Dermis microvascular lymphatic vessel endothelial cell (primary cell): ENCODE measurements at places on chromosomes 2 and 18.

DNA sequence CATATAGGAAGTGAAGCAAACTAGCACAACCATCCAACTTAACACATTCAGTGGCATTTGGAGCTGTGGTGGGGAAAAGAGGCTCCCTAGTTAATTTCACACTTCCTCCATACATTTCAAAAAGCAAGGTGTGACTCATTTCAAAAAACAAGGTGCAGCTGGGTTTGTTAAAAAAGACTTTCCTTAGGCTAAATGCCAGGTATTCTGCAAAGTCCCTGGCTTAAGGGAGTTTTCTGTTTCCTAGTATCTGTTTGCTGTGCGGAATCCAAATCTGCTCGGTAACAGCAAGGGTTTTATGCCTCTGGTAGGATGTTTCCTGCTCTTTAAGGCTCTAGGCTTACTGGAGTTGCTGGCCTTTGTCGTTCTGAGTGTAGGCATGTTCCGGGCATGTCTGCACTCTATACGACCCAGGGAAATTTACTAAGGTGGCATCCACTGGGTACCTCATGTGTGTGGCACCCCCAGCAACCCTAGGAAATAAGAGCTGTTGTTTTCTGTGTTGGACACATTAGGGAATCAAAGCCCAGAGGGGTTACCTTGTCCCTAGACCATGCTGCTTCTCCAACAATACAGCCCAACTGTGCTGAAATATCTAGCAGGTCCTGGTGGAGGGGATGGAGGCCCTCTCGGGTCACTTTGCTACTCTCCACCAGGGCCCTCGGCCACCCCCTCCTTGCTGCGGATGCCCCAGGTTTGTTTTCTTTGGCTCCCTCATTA is 634 bp upstream of the MSGN1 start:
- DNase-seq = peak; percentile 12

GRCh38 chr2:64722291-64723044 is 68.8 kb upstream of the SERTAD2 start:
- DNase-seq = no peak

DNA sequence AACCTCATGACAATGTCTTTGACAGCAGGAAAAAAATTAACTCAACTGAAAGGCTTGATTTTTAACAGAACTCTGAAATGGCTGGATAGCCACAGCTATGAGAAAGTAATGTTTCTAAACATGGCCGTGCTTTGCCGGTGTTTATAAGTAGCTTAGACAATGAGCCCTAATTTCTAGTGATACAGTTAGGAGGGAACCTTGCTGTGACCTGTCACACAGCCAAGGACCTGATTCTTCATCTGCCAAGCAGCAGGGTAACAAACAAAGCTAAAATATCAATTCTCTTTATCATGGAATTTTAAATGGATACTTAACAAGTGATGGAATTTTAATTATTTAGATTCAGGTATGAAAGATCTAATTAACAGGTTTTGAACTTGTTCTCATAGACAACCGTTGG is 24.3 kb upstream of the DYNC2LI1 start:
- DNase-seq = no peak

GRCh38 chr2:234521536-234521935 is 24.7 kb upstream of the ARL4C start:
- DNase-seq = no peak

- DNase-seq = peak; percentile 40
Observed at GRCh38 chr2:164992818-164993217, 37.5 kb upstream of the SLC38A11 start.

GRCh38 chr2:226554701-226555100 is 244.9 kb downstream of the IRS1 start:
- DNase-seq = no peak

- DNase-seq = no peak
Observed at GRCh38 chr2:69625078-69625795, 18.3 kb downstream of the AAK1 start.

- DNase-seq = no peak
Observed at GRCh38 chr2:119422360-119423107, 9.1 kb upstream of the TMEM37 start.

DNA sequence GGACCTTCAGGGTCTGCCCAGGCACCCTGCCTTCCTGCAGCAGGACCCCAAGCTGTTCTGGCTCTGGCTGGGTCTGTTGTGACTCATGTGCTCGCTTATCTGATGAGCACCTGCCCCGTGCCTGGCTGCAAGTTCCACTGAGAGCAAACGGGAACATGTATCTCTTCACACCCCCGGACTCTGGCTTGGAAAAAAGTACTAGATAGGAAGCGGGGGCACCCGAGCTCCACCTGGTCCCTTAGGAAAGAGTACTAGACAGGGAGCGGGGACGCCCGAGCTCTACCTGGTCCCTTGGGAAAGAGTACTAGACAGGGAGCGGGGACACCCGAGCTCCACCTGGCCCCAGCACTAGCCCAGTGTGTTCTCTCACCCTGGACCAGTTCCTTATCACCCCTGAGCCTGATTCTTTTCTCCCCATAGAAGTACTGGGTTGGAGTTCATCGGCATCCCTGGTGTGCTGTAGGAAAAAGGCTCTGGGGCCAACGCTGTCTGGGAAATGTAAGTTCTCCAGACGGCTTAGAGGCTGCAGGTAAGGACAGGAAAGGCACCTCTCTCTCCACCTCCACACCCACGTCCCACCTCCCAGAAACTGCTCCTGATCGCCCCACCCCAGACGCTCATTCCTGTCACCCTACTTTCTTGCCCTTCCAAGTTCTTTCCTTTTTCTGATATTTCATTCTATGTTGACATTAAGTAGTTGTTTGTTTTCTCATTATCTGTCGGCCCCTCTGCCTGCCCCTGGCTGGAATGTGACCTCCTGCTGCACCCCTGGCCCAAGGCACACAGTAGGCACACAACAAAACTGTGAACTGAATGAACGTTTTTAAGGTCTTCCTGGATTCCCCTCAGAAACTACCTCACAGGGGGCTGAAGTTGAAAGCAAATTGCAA is 40.2 kb downstream of the HDAC4 start:
- DNase-seq = no peak
